ENCODE measurements at places on chromosomes 7 and 10.

GRCh38 chr7:128796327-128796726, 4.6 kb downstream of the CCDC136 start:
- peak; percentile 86 for DNase-seq

- no peak for DNase-seq
These were observed 28.9 kb downstream of the RAB11FIP2 start for GRCh38 chr10:118017850-118018249.

DNA sequence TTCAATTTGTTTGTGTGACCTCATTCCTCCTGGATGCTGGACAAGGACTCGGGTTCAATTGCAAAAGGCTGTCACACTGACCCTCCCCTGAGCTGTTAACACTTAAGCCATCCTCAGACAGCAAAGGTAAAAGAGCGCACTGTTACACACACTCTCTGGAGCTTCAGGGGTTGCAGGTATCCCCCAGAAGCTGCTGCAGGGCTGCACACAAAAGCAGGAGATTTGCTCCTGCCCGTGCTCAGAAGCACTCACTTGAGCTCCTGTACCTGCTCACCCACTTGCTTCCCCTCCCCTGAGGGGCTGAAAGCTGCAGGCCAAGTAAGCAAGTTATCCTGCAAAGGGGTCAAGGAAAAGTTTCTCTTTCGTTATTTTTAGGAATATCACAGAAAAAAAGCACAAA, 886.2 kb upstream of the ZWINT start:
- no peak for DNase-seq

- no peak for DNase-seq
These were observed 893.3 kb downstream of the SORCS1 start for GRCh38 chr10:106271237-106271636.

GRCh38 chr10:106959521-106959920, 205.0 kb downstream of the SORCS1 start:
- DNase-seq: no peak

- no peak for DNase-seq
These were observed 25.3 kb downstream of the ZSCAN25 start for GRCh38 chr7:99642027-99642426.

GRCh38 chr10:71266918-71267442, 52.1 kb upstream of the SLC29A3 start:
- DNase-seq: no peak

GRCh38 chr10:117365612-117366011, 9.6 kb downstream of the PDZD8 start:
- no peak for DNase-seq

GRCh38 chr10:116769791-116770190, 27.4 kb upstream of the HSPA12A start:
- DNase-seq: peak; percentile 34

DNA sequence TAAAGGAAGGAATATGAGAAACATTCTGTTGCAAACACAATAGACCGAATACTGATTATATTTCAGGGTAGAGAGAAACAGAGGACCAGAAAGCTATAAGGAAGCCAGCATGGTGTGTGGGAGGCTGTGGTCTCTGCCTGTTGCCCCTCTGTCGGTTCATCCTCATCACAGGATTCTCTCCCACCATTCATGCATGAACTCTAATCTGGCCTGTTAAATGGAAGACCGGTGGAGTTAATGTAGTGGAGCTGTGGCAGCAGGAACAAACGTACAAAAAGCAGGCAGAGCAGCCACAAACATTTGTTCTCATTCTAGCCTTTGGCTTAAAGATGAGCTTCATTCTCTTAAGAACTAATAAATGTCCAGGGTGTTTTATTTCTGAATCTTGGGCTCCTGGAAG, 902.4 kb downstream of the LRMDA start:
- DNase-seq: no peak

DNA sequence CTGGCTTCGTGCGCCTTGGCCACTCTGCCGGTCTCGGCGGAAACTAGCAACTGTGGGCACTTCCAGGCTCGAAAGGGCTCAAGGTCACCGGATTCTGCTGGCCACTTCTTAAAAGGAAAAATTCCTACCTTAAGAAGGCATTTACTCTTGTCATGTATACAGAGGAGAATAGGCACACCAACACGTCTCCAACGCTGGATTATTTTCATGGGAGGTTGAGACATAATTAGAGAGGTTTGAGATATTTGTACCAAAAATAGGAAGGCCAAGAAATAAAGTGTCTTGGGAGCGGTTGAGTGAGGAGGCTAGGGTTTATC, 4.5 kb upstream of the CYP26A1 start:
- DNase-seq: no peak

GRCh38 chr7:129169171-129169671, 19.2 kb upstream of the SMO start:
- DNase-seq: no peak

DNA sequence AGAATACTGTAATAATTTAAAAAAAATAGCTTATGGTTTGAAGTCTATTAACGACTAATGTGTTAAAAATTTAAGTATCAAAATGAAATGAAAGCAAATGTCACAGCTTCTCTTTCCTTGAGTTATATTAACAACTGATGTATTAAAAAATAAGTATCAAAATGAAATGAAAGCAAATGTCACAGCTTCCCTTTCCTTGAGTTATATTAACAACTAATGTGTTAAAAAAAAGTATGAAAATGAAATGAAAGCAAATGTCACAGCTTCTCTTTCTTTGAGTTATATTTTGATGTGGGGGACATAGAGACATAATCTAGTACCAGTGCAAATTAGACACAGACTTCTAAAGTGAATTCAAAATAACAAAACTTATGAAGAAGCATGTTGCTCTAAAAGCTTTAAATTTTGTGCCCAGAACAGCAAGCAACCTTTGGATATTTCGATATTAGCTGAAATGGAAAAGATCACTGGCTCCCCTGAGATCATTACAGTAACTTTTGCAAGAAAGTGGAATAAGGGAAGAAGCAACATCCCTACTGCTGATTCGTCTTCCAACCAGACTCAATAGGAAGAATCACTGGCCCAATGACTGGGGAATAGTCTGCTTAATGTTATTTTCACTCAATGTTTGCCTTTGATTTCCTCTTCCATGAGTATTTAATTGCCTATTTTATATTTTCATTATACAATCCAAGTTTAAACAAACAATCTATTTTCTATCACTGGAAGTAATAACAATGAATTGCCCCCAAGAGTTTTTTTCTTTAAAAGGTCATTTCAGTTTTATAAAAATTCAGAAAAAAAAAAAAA, 8.0 kb downstream of the SKAP2 start:
- no peak for DNase-seq

- no peak for DNase-seq
These were observed 43.3 kb upstream of the RAPGEF5 start for GRCh38 chr7:22400150-22400814.

- DNase-seq: no peak
These were observed 95.8 kb downstream of the DKK1 start for GRCh38 chr10:52409928-52410327.

- no peak for DNase-seq
These were observed 97.9 kb downstream of the MTPN start for GRCh38 chr7:135879233-135879632.

DNA sequence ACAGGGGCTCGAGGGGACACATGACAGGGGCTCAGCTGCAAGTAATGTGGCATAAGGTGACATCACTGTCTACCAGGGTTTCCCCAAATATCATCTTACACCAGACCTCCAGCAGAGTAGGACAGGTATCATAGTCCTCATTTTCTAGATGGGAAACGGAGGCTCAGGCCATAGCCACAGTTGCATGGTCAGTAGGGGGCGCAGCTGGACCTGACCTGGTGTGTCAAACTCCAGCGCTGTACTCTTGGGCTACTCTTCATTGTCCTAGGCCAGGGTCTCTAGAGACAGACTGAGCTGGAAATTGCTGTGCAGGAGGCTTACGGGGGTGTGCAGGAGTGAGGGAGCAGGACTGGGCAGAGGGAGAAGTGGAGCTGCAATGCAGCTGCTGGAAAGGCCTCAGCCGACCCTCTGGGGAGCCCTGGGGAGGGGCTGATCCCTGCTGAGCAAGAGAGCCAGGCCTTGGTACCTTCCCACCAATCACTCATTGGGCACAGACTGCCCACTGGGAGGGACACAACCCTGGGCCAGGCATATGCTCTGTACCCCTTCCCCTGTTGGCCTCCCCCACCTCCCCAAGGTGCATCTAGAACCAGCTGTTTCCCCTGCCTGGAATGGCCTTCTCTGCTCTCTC, 89.9 kb downstream of the CDH23 start:
- no peak for DNase-seq

GRCh38 chr7:70486977-70487376, 645.0 kb upstream of the GALNT17 start:
- no peak for DNase-seq

GRCh38 chr10:32962521-32962920, 4.5 kb upstream of the ITGB1 start:
- no peak for DNase-seq

- no peak for DNase-seq
These were observed 15.4 kb downstream of the AHCYL2 start for GRCh38 chr7:129240119-129240820.

GRCh38 chr7:23208316-23208715, 26.5 kb downstream of the NUP42 start:
- DNase-seq: no peak

DNA sequence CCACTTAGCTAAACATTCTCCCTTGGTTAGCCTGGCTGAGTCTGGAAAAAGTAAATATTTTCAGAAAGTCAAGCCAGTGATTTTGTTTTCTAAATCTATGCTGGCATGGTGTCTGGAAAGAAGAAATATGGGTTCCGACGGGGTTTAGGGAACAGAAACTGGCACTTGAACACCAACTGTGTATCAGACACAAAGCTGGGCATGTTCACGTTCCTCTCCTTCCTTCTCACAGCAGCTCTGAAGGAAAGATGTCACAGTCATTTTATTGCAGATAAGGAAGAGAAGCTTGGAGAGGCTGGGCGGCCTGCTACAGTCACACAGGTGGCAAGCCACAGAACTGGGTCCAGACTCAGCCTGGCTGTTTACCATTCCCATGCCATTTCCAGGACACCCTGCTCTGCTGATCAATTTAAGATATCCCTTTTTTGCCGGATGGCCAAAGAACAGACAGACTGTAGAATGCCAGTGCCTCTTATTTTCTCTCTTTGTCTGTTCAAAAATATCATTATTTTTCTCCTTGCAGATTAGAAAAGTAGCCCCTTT, 118.8 kb downstream of the HERPUD2 start:
- no peak for DNase-seq

DNA sequence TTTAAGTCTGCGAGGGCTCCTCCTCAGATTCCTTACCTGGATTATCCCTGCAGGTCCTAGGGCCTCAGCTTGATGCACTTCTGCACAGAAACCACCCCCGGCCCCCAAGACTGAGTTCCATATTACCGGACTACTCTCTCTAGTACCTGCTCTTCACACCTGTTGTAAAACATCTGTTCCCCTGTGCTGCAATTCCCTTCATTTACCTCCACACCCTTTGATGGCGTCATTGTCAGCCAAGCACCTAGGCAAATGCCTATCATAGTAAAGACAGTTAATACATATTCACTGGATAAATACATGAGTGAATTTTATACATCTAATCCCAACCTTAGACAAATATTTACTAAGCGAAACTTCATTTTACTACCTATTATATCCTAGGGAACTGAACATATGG, 275.5 kb downstream of the PLXDC2 start:
- DNase-seq: no peak

DNA sequence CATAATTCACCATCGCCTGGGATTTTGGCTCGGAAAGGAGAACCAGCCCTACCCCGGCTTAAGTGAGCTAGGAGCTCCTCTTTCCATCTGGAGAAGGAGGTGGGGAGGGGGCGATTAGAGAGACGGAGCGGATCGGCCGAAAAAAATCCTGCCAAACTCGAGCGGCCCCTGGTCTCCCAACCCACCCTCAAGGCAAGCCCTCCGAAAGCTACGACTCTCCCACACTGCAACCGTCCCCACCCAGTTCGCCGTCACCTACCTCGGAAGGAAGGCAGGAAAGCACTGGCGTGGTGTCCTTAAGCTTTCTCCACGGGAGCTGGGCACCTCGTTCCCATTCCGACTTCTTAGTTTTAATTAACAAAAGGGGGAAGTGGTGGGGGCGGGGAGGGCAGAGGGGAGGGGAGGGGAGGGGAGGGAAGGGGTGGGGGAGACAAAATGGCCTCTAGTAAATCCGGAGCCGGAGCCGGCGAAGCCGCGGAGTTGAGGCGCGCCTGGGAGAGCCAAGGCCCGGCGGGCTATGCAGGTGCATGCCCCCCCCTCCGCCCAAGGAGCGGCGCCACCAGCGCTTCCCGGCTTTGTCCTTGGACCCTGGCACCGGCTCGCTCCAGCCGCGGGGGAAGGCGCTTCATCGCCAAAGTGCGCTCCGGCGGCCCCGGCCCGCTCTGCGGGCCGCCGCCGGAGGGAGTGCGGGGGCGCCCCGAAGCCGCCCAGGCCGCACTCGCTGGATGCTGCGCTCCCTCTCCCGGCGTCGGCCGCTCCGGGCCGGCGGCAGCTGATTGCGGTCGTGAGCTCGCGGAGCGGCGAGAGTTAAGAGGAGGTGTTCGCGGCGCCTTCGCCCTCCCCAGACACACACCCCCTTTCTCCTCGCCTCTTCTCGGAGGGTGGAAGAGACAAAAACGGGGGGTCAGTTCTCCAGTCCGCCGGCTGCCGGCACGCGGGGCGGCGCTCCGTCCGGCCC, at the start of gene LRRC4:
LRRC4 (minus strand) TSS at position 784 of the 958 bp plus-strand sequence. CDS start 797 bp downstream, outside the sequence.
- no peak for DNase-seq

- peak; percentile 49 for DNase-seq
These were observed 12.6 kb downstream of the DHX32 start for GRCh38 chr10:125868372-125868975.

GRCh38 chr10:104580774-104581675, 60.1 kb upstream of the SORCS3 start:
- peak; percentile 29 for DNase-seq

DNA sequence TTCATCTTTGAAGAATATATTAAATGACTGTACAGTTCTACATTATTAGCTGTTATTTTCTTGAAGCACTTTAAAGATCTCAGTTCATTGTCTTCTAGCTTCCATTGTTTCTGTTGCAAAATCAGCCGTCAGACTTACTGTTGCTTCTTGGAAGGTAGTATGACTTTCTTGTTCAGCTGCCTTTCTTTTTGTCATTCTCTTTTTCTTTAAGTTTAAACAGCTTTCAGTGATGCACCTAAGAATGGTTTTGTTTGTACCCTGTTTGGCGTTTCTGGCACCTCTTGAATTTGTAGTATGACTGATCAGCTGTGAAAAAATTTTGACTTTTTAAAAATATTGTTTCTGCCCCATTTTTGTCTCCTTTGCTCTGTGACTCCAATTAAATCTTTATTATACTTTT, 9.3 kb downstream of the MKLN1 start:
- no peak for DNase-seq

GRCh38 chr7:522071-522950, 2.7 kb upstream of the PDGFA start:
- DNase-seq: no peak

DNA sequence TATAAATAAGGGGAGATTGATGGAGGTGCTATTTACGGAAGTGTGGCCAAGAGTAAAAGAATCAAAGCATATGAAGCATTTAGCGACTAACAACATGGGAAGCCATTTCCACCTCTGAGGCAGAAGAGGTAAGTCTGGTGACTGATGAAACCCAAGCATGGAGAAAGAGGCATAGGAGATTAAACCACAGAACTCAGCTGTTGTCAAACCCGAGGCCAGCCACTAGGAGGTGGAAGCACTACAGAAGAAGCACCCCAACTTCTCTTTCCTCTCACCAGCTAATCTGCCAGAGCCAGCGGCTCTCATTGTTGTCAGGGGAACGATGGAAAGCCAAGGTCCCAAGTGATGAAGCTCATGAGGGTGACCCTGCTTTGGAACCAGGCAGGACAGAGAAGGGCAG, 19.6 kb upstream of the CNTNAP2 start:
- DNase-seq: no peak

Data from fibroblast of the conjunctiva (primary cell).